ENCODE measurements at places on chromosomes 4 and X.

DNA sequence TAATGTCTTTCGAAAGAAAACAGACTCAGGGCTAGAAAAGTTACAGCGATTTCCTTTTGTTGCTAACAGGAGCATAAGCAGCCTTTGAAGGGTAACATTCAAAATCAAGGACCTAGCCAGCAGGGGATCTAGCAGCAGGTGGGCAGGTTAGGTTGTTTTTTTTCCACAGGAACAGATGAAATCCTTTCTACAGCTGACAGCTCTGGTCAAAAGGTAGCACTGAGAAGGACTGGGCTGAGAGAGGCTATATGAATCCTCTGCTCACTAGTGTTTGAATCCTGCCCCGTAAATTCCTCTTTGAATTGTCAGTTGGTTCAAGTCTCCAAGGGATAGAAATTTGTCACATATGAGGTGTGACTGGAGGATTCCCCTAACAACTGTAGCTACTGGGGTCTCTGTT lies 188.2 kb downstream of the SH2D1A start:
- no peak for DNase-seq

DNA sequence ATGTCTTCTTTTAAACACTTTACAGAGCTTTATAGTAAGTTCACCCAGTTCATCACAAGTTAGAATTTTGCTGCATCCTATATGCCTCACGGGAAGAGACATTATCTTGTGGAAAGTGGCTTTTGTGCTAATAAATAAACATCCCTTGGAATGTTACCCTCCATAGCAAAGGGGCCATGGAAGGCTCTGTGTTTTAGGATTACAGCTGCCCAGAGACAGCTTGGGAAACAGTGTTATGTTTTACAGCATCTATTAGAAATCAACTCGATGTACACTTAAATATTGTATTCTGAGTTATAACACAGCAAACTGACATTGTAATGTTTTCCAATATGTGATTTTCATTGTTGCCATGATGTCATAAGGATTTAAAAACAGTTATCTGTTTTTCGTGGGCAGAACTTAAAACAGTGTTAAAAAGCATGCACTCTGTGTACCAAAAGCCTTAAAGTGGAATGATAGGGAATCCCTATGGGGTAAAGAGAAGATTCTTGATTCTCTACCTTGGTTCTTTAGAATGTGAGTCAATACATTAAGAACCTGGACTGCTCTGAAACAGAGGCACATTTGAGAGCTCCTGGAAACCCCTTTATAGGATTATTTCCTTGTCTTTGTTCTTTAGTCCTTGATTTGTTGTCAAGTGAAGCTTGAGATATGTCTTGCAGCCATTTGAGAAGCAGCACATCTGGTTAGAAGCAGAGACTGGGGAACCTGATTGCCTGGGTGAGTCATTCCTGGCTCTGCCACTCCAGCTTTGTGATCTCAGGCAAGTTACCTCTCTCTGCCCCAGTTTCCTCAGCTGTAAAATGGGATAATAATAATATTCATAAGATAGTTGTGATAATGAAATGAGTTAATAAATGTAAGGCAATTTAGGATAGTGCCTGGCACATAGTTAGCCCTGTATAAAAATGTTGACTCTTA lies 41.6 kb downstream of the ARHGAP10 start:
- DNase-seq = no peak

GRCh38 chr4:54852054-54852453 lies 194.3 kb downstream of the KIT start:
- no peak for DNase-seq

DNA sequence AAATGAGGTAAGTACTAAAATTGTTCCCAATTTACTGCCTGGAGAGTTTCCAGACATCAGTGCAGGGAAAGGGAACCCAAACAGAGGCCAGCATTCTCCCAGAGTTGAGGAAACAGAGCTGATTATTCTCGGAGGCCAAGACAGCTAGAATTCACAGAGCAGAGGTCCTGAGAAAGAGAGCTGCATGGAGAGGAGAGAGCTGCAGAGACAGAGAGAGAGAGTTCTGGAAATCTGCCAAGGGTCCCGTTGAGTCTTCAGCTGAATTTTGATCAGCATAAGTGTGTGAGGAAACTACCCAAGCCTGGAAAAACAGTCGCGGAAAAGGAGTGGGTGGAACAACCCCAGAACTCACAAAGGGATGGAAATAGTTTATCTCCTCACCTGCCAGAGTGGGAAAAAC lies 43.8 kb upstream of the GPR173 start:
- DNase-seq = no peak

DNA sequence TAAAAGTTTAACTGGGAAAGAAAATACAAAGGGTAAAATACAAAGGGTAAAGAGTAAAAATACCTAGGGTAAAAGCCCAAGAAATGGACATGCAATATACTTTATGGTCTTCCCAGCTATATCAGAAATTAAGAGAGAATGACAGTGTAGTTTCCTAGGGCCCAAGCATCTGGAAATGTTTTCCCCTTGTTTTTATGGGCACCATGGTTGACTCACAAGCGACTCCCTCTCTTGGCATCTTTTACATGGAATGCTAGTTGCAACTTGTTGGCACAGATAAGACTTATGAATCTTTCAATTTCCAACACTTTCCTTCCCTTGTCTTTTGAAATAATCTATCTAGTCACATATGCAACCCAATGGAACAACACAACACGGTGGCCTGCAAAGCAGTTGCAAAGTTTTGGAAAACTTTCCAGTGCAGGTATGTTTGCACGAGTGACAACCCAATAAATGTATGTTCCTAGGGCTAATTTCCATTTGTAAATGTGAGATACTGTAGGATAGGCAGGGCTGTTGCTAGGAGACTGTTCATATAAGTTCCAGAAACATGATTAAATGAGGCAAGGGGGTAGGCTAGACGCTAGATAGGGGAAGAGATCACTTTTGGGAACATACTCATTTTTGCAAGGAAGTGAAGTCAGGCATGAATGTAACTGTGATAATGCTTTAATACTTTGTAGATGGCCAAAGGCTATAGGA lies 36.4 kb upstream of the CWH43 start:
- no peak for DNase-seq

DNA sequence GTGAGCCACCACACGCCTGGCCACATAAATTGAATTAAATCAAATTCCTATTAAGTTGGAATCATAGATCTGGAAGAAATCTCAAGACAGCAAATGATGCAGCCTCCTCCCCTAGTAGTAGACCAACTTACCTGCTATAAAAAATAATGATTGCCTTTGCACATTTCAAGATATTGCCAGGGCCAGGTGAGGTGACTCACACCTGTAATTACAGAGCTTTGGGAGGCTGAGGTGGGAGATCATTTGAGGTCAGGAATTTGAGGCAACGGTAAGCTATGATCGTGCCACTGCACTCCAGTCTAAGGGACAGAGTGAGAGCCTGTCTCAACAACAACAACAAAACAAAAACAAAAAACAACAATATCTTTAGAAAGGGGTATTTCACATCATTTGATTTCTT lies 17.0 kb upstream of the WWC2 start:
- DNase-seq = no peak

GRCh38 chr4:129254526-129254925 lies 158.6 kb downstream of the C4orf33 start:
- DNase-seq = no peak

- no peak for DNase-seq
Observed at GRCh38 chr4:69731847-69732246, 28.6 kb downstream of the SULT1B1 start.
